Activated CD4-positive, alpha-beta T cell treated with anti-CD3 and anti-CD28 coated beads for 36 hours (primary cell): ENCODE measurements at places on chromosomes 11 and 22.

- no peak for DNase-seq
Observed at GRCh38 chr22:25282346-25282670, 62.9 kb downstream of the CRYBB2 start.

DNA sequence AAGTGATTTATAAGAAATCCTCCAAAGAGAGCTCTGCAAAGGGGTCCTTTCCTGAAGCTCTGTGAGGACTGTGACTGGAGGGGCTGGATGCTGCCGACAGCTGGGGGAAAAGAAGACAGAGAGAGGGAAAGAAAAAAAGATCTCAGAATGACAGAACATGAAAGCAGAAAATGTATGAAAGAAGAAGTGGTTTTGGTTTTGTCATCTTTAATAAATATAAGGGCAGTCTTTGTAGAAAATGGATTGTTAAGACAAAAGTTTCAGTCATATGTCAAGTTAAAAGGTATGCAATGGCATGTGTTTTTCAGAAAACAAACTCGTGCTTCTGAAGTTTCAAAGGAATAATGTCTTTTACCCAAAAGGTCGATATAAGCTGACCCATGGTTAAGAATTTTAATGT, 105.5 kb downstream of the CCDC83 start:
- no peak for DNase-seq

DNA sequence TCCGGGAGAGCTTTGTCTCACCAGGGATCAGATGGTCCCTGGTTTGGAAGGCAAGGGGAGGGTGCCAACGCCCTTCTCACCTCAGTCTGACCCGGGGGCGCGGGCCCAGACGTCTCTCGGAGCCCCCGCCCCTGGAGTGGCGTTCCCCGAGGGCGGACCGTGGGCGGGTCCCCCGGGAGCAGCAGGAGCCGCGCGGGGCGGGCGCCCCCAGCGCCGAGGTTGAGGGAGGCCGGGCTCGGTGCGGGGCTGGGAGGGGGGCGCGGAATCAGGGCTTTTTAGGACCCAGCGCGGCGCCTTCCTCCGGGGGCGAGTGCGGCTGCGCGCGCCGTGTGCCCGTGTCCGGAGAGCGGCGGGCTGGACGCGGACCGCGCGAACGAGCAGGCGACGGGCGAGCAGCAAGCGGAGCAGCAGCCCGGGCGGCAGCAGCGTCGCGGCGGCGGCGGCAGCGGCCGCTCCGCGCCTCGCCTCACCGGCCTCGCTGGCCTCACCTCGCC, at the start of gene KCNC1:
TSS of gene KCNC1 (plus strand) at position 364 of the 494 bp plus-strand sequence. CDS start 1,222 bp downstream, outside the sequence.
- no peak for DNase-seq

DNA sequence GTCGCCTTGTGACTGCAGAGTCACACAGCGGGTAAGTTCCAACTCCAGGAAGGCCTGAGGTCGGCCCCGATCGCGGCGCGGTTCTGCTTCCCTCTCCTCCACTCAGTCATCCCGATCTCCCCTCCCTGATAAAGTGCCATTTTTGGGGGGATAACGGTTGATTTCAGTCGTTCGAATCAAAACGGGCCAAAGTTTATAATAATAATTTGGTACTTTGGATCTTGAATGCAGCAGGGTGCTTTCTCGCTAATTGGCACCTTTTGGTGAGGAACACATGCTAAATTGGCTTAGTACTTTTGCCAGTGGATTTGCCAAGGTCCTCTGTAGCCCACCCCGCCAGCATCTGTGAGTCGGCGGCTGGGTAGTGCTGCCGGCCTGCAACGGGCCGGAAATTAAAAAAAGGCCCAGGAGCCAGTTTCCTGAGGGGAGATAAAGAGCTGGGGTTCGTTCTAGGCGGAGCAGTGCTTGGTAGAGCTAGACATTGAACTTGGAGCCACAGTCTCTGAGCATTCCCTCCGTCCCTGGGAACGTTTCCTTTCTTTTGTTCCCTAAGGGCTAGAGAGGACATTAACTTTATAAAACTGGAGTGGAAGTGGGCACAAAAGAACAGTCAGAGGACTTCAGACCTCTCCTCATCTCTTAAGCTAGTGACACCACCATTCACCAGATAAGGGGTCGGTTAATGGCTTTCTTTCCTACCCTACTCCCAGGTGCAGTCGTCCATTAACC, 997 bp downstream of the UBE2L3 start:
- DNase-seq: peak; percentile 41

GRCh38 chr11:61298663-61299244, 3.6 kb upstream of the VWCE start:
- no peak for DNase-seq

- DNase-seq: no peak
Observed at GRCh38 chr22:22673628-22674027, 29.2 kb downstream of the GGTLC2 start.
